ENCODE measurements at places on chromosomes 1 and 21. TPM values are rescaled to one million over a fixed set of nuclear protein-coding genes. Genes with fewer than 3 reads are reported as not detected.

DENND2C gene
- 0.22 TPM for total RNA-seq

VANGL1 gene
- 24.8 TPM for total RNA-seq

PRSS38 gene
- total RNA-seq, result not detected

FYB2 gene
- not detected for total RNA-seq

MR1 gene
- 1.1 TPM for total RNA-seq

KIFAP3 gene
- 19.6 TPM for total RNA-seq

SYT2 gene
- total RNA-seq, result not detected

MIGA1 gene
- 13.7 TPM for total RNA-seq

SPOCD1 gene
- 0.27 TPM for total RNA-seq

OLIG2 gene
- total RNA-seq, result not detected

UTS2 gene
- not detected for total RNA-seq

IGSF9 gene
- 0.16 TPM for total RNA-seq

S100A1 gene
- total RNA-seq, result not detected

SLC30A10 gene
- total RNA-seq, result not detected

SYDE2 gene
- 2.9 TPM for total RNA-seq

SDC3 gene
- 20.8 TPM for total RNA-seq

DISC1 gene
- total RNA-seq, result 12.8 TPM

ERRFI1 gene
- total RNA-seq, result 28.1 TPM

SLC16A4 gene
- 2.1 TPM for total RNA-seq

KPRP gene
- total RNA-seq, result not detected

RGS13 gene
- total RNA-seq, result not detected

CELA3A gene
- total RNA-seq, result not detected

SYT11 gene
- 36.5 TPM for total RNA-seq

ELAPOR1 gene
- 1.1 TPM for total RNA-seq

CD55 gene
- 179 TPM for total RNA-seq

PRR9 gene
- not detected for total RNA-seq

S100B gene
- not detected for total RNA-seq

AGT gene
- not detected for total RNA-seq

TMEM52 gene
- total RNA-seq, result 1.6 TPM

PTGFR gene
- total RNA-seq, result 0.14 TPM

OR6N1 gene
- total RNA-seq, result not detected

MTR gene
- total RNA-seq, result 41.8 TPM

SYPL2 gene
- not detected for total RNA-seq

NOTCH2 gene
- total RNA-seq, result 47.6 TPM

CROCC gene
- total RNA-seq, result 27.0 TPM

PGLYRP4 gene
- total RNA-seq, result not detected

BPNT1 gene
- total RNA-seq, result 20.3 TPM

OR2L8 gene
- total RNA-seq, result not detected

FAM3B gene
- not detected for total RNA-seq

AK5 gene
- total RNA-seq, result 3.3 TPM

PLA2G2A gene
- not detected for total RNA-seq

FCAMR gene
- not detected for total RNA-seq

PEA15 gene
- 270 TPM for total RNA-seq

UBQLN4 gene
- 48.1 TPM for total RNA-seq

ACOT11 gene
- total RNA-seq, result 5.4 TPM

FCRL2 gene
- not detected for total RNA-seq

KRTAP19-1 gene
- total RNA-seq, result not detected

ZMYND12 gene
- total RNA-seq, result not detected

LCE2B gene
- not detected for total RNA-seq

PGLYRP3 gene
- not detected for total RNA-seq
